ENCODE measurements at places on chromosomes 12 and 14.

DNA sequence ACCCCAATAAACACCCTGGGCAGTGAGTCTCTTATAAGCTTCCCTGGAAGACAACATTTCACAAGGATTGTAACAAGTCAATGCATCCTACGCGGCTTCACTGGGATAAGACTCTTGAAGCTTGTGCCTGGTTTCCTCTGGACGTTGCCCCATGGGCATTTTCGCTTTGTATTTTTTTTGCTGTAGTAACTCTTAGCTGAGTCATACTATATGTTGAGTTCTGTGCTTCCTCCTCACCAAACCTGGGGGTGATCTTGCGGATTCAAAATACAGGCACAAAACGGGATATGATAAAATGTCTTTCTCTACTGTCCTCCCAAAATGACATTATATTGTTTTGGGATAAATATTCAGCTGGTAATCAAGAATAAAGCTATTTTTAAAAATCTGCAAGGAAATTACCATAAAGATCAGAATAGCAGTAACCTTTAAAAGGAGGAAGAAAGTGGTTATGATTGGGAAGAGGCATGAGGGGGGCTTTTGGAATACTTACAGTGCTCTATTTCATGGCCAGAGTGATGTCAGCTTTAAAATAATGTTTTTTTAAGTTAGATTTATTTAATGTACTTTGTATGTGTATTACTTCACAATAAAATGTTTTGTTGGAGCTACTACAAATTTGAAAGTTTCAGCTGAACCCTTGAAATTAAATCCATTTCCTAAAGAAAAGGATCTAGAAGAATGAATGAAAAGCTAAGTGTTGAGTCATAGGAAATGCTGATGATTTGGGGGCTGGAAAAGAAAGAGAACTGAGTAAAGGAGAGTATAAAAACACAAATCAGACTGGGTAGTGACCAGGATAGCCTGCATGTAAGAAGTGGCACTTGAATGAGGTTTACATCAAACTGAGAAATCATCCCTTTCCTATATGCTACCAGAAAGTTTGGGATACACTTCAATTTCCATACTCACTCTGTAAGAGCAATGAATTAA lies 14.7 kb downstream of the BTBD7 start:
- DNase-seq = no peak

GRCh38 chr14:95185767-95186392 lies 28.6 kb upstream of the DICER1 start:
- no peak for DNase-seq

DNA sequence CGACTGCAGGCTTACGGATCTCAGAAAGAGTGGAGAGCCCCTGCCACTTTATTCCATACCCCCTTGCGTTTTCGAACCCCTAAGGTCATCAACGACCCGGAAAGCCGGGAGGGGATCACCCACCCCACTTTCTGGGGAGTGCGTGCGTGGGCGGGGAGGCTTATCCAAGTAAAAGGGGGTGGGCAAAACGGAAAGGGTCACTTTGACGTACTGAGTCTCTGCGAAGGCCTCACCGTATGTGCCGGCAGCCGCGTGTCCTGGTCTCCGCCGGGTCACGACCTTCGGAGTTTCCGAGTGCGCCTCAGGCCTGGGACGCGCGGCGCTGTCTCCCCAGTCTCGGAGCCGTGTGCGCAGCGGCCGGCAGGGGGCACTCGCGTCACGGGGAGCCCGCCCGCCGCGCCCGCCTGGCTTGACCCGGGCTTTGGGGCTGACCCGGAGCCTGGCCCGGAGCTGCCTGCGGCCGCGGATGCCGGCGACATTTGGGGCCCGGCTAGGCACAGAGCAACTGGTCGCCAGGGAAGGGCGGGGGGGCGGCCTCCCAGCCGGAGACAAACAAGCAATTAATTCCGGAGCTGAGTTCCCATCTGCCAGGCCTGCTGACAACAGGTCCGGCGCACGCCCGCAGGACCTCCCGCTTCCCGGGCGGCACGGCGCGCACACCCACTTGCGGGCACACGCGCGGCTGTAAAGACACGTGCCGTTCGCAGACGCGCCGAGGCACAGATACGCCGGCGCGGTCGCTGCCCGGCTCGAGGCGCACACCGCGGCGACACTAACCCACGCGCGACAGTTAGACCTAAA lies 890 bp upstream of the KIF26A start:
- peak; percentile 17 for DNase-seq

GRCh38 chr12:93016752-93017350 lies 87.8 kb upstream of the EEA1 start:
- DNase-seq = no peak

DNA sequence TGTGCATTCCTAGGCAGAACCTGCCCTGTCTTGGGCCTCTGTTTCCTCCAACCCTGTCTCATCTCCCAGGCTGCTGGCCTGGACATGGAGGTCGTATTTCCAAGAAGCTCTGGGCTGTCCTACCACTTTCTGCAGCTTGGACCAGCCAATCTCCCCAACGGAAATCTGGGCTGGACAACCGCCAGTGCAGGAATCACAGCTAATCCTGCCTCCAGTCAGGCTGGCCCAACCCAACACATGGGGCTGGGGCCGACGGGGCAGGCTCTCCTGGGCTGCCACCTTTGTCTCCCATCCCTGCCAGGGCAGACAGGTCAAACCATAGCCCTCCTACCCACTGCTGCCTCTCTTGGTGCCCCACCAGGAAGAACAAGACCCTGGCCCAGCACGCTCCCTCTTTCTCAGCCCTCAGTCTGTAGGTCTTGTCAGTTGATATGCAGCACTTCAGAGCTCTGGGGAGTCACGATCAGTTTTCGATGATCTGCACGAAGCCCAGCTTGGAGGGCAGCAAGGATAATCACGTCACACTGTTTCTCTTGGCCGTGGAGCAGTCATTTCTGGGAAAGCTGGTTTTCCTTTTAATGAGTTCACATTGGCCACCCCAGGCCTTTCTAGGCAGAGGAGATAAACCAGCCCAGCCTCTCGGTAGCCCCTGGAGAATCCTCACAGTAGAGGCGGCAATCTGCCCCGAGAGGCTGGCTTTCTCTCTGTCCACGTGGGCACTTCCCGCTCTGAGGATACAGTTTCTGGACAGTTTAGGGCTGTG lies 195.2 kb upstream of the PRMT8 start:
- no peak for DNase-seq

DNA sequence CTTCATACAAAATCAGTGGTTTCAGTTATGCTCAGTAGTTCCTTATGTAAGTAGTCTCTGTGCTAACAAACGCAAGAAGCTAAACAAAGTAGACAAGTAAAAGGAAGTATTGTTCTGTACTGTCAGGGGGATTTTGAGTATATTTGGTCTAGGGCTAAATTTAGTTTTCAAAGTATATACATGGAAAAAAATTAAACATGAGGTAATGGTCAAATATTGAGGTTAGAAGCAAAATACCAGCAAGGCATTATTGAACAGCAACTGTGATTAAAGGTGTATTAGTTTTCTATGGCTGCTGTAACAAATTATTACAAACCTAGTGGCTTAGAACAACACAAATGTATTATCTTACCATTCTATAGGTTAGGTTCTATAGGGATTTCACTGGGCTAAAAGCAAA lies 18.8 kb downstream of the GNG2 start:
- no peak for DNase-seq

- no peak for DNase-seq
These were observed 181.3 kb downstream of the RMST start for GRCh38 chr12:97643924-97644323.

DNA sequence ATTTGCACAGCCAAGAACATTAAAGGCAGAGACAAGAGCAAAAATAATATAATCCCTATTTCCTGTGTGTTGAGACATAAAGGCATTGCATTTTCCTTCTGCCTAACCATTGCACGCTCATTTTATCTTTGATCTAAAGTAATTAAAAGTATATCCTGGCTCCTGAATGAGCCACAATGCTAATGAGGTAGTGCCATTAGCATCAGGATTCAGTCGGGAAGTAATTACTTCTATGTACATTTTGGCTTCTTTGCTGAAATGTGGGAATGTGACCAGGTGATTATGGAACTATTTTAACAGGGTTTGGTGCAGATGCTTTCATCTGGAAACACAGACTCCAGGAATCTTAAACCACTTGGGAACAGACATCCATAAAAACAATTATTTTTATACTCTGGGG lies 77.4 kb downstream of the TMTC1 start:
- no peak for DNase-seq

GRCh38 chr12:43401096-43401495 lies 150.9 kb downstream of the ADAMTS20 start:
- DNase-seq = no peak

GRCh38 chr12:54654926-54655325 lies 6.8 kb upstream of the DCD start:
- DNase-seq = no peak

GRCh38 chr12:89235189-89235993 lies 116.9 kb downstream of the DUSP6 start:
- no peak for DNase-seq

All from activated CD8-positive, alpha-beta memory T cell treated with anti-CD3 and anti-CD28 coated beads for 4 hours (primary cell).